OCI-LY7 (cell line): ENCODE measurements at places on chromosomes 12 and 14. TPM values are rescaled to one million over a fixed set of nuclear protein-coding genes. Genes with fewer than 3 reads are reported as not detected.

The APEX1 gene
- total RNA-seq: 175 and 203 TPM in 2 replicates

The RITA1 gene
- total RNA-seq: 59.5 and 68.6 TPM in 2 replicates

The FOXN4 gene
- 4.5 and 5.1 TPM in 2 replicates for total RNA-seq

The ABCD2 gene
- total RNA-seq: 1.9 and 2.4 TPM in 2 replicates

The ACRBP gene
- 9.3 and 9.4 TPM in 2 replicates for total RNA-seq

The KRT85 gene
- not detected in 2 replicates for total RNA-seq

The RPL10L gene
- not detected in 2 replicates for total RNA-seq

The FERMT2 gene
- total RNA-seq: not detected in 2 replicates

The CDCA3 gene
- 151 and 161 TPM in 2 replicates for total RNA-seq

The TEAD4 gene
- not detected in 2 replicates for total RNA-seq
